ENCODE measurements at places on chromosomes 16 and 17.

GRCh38 chr16:84503751-84504395 is 586 bp downstream of the MEAK7 start:
- no peak for DNase-seq

DNA sequence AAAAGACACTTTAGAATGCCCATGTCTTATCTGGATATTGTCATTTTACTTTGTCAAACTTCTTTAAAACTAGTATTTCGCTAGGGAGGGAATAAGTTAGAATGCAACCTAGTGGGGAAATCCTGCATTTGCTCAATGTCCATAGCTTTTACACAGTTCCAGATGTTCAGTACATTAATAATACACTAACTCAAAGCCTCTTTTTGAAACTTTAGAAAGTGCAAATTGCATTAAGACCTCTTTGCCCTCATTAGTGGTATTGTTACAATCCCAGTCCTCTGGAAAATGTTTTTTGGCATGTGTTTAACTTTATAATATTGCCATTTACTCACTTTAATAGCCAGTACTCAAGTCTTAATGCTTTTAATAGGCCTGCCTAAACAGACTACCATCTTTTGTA is 106.8 kb downstream of the BRIP1 start:
- no peak for DNase-seq

- DNase-seq: no peak
Measured at GRCh38 chr16:50440991-50441390, 72.2 kb upstream of the BRD7 start.

GRCh38 chr17:9239246-9239792 is 218.0 kb downstream of the NTN1 start:
- DNase-seq: no peak

DNA sequence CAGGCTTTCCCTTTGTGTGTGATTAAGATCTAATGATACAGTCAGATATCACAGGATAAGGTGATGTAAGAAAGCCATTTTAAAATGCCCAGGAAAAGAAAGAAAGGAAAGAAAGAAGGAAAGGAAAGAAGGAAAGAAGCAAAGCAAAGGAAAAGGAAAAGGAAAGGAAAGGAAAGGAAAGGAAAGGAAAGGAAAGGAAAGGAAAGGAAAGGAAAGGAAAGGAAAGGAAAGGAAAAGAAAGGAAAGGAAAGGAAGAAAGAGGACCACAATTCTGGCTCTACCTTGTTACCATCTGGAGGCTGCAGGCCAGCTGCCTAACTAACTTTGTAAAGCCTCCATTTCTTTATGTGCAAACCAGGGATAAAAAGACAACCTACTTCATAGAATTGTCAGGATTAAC is 131.6 kb downstream of the DYNLRB2 start:
- DNase-seq: no peak

GRCh38 chr16:20510323-20510722 is 59.0 kb downstream of the ACSM2A start:
- no peak for DNase-seq

GRCh38 chr17:55134486-55135157 is 130.1 kb upstream of the HLF start:
- DNase-seq: no peak

DNA sequence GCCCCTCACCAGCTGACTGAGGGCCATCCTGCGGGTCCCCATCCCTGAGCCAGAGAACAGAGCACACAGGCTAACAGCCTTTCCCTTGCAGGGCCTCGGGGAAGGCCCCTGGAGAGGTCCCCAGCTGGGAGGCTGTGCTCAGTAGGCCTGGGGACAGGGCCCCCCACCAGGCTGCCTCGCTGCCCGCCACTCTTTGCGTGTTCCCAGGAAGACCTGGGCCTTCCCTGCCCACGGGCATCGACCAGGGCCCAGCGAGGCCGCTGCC is 785 bp downstream of the HID1 start:
- no peak for DNase-seq

- no peak for DNase-seq
Measured at GRCh38 chr17:78367193-78367592, 7.3 kb upstream of the SOCS3 start.

DNA sequence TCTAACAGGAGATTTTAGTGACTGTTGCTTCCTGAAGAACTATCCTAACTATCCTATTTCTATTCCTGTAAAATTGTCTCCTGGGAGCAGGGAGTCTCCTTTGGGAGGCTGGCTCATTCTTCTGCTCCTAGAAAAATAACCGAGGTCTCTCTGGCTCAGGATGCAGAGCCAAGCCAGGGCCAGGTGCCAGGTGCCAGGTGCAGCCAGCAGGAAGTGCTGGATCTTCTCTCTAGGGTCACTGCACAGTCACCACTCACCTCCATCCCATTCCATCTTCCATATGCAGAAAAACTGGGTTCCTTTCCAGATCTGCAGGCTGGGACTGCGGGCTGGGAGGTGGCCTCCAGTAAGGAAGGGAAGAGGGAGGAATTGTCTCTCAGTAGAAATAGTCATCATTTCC is 3.8 kb upstream of the TMC7 start:
- no peak for DNase-seq

- DNase-seq: no peak
Measured at GRCh38 chr17:26818736-26819135, 475.2 kb upstream of the WSB1 start.

All from hypothalamus (tissue), 51 donors.